ENCODE measurements at places on chromosomes 7 and 10.
A peak's percentile ranks its signal among the peaks of the same experiment; 100 is the strongest.

DNA sequence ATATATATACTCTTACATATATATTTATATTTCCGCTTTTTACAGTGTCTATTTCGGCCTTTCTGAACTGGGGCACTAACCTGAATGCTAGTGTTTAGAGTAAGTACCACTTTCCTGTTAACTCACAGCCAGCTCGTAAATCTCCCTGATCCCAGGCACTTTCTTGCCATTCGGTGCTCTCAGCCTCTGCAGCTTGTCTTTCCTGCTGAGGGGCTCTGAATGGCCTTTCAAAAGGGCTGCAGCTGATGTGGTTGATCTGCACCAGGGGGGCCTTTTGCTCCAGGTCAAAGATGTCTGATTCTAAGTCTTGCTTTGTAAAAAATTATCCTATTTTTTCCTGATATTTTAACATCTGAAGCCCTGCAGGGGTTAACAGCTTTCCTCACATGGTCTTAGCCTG lies 25.5 kb upstream of the HPS1 start:
- DNase-seq, result no peak

GRCh38 chr10:24351961-24352360 lies 143.0 kb downstream of the KIAA1217 start:
- no peak for DNase-seq

DNA sequence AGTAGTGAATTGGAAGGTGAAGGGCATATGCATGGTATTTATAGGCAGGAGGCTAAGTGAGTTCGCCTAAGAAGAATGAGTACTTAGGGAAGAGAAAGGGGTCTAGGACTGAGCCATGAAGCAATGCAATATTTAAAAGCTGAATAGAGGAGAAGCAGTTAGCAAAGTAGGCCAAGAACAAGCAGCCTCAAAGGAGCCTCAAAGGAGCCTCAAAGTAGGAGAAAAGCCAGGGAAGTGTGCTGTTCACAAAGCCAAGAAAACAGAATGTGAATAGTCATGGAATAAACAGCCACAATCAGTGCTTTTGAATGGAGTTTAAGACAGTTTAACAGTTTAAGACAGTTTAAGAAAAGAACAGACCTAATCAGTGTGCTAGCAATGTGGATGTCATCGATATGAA lies 762.0 kb downstream of the SORCS1 start:
- no peak for DNase-seq

GRCh38 chr7:111958431-111958830 lies 247.8 kb downstream of the DOCK4 start:
- DNase-seq, result no peak

DNA sequence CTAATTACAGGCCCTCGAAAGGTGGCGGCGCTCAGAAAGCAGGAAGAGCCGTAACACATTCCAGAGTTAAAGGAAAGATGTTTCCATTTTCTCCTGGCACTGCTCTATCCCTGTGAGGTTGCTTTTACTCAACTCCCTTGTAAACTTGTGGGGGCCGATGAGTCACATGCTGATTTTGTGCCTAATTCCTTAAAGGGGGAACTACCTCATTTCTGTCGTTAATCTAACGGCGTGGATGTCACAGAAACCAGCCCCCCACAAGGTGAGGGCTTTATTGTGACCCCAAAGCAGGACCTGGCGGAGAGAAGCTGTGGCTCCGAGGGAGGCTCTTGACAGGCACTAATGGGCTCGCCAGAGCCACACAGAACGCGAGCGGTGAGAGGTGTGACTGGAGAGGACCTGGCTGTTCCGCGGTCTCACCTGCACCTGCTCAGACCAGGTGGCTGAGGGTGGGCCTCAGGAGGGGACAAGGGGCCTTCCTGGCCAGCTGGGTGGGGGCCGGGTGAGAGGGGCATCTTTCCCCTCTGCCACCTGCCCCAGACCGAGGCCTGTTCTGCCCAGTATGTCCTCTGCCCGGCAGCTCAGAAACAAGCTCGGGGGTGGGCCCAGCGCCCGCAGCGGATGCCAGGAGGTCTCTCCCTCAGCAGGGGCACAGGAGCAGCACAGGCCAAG lies 50.9 kb downstream of the CALML3 start:
- DNase-seq, result no peak

- no peak for DNase-seq
Observed at GRCh38 chr10:20166096-20166675, 350.0 kb downstream of the PLXDC2 start.

- DNase-seq, result no peak
Observed at GRCh38 chr10:132488231-132488821, 49.3 kb upstream of the INPP5A start.

GRCh38 chr10:86821388-86821999 lies 65.1 kb downstream of the BMPR1A start:
- no peak for DNase-seq

DNA sequence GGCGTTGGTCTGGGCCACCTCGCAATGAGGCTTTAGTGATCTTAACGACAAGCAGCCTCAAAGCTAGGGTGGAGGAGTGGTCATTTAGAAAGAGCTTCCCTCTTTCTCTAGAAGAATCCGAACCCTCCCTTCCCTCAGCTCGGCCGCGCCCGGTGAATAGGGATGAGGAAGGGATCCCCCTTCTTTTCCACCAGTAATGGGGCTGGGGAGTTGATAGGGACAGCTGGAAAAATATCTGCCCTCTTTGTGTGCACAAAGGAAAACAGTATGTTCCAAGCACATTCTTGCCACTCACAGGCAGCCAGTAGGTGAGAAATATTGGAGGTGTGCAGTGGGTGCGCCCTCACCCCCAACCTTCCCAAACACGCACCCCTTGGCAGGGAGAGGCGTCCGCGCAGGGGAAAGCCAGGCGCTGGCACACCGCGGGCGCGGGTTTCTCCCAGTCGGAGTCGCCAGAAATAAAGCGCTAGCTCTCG lies 6.5 kb downstream of the DLX5 start:
- no peak for DNase-seq

GRCh38 chr10:103192451-103193106 lies 493 bp downstream of the NT5C2 start:
- DNase-seq, result peak; percentile 29

DNA sequence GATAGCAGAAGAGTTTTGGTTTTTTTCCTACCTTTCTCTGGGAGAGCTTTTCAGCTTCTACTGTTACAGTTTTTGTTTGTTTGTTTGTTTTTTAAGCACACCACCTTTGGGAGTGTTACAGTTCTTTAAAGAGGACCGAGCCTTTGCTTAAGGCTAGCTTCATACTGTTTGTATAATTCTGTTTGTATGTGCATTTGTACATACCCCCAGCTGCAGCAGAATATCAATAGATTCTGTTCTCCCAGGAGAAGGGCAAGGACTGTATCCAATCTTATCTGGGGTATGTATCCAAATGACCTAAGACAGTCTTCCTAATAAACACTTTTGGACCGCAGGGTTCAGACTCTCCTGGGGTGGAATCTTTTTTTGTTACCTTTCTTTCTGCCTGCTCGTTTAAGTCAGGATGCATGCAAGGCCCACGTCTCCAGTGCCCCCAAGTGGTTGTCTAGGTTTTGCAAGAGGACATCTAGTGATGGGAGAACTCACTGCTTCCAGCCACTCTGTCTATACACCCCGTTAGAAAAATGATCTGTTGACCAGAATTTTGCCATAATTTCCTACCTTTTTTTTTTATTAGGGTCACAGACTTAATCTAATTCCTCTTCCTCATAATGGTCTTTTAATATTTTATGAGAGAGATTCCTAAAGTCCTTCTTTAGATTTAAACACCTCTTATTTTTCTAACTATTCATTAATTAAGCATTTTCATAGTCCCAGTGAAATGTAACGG lies 23.9 kb downstream of the NRF1 start:
- peak; percentile 29 for DNase-seq

- DNase-seq, result no peak
Observed at GRCh38 chr10:103582331-103583123, 89.0 kb downstream of the NEURL1 start.

DNA sequence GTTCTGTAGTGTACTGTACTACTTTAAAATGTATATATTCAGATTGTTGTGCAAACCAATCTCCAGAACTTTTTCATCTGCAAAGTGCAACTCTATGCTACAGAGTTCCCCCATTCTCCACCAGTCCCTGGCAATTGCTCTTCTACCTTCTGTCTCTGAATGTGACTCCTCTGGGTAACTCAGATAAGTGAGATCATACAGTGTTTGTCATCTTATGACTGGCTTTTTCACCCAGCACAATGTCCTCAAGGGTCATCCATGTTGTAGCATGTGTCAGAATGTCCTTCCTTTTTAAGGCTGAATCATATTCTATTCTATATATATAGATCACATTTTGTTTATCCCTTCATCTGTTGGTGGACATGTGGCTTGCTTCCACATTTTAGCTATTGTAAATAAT lies 10.8 kb downstream of the SLIT1 start:
- DNase-seq, result no peak

- no peak for DNase-seq
Observed at GRCh38 chr10:18619016-18619415, 32.4 kb downstream of the NSUN6 start.

DNA sequence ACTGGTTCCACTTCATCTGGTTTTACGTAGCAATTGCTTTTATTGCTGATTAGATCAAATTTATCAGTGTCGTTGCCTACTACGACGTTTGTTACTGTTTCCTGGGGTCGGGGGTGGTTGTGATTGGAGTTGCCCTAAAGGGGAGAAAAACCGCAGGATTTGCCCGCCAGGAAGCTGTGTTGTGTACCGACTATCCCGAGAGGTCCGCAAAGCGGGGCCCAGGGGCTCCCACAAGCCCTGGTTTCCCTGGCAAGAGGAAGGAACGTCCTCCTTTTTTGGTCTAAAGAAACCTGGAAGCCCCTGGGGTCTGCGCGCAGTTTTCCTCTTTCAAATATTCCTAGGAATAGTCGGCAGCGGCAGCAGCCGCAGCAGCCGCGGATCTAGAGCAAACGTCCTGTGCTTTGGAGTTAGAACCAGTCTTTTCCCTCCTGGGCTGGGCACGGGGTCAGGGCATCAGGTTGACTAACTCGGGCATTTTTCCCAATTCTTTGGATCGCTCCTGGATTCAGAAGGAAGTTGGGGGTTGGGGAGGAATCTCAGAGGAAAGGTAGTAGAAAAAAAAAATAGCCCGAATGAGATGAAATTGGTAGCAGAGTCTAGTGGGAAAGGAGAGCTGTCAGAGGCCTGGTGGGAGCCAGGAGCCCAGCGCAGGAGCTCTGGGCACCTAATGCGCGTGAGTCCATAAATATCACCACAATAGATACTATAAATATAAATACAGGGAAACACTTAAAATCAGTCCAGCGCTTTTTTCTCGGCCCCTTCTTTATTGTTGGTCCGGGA lies 4.6 kb downstream of the VAX1 start:
- no peak for DNase-seq

GRCh38 chr7:66163186-66163610 lies 41.9 kb upstream of the TPST1 start:
- no peak for DNase-seq

DNA sequence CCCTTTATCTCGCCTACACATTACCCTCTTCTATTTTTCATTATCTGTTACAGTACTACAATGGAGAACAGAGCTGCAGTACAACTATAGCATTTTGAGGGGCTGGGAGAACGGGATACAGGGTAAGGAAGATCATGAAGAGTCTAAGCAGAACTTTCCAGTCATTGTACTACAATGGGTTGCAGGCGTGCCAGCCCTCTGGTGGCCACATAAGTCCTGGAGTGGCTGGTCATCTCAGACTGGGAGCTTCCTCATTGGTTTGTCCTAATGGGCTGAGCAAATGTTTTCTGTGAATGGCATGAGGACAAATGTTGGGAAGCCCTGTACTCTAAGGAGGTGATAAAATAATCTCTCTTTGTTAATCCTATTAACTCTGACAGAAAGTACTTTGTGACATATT lies 33.0 kb downstream of the TMEM106B start:
- no peak for DNase-seq

DNA sequence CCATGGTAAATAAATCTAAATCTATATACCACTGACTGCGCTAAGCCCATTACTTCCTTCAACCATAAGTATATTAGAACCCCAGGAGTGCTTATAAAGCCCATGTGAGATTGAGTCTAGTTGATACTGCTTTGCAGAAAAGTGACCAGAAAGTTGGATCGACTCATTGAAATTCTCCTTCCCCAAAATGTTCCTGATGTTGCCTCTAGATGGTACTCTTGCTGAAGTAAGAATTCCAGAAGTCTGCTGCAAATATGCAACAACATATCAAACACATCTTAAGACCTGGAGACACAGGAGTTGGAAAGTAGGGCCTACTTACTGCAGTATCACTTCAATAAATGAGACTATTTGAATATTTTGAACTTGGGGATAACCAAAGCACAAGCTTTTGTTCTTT lies 550.8 kb downstream of the IPMK start:
- no peak for DNase-seq

DNA sequence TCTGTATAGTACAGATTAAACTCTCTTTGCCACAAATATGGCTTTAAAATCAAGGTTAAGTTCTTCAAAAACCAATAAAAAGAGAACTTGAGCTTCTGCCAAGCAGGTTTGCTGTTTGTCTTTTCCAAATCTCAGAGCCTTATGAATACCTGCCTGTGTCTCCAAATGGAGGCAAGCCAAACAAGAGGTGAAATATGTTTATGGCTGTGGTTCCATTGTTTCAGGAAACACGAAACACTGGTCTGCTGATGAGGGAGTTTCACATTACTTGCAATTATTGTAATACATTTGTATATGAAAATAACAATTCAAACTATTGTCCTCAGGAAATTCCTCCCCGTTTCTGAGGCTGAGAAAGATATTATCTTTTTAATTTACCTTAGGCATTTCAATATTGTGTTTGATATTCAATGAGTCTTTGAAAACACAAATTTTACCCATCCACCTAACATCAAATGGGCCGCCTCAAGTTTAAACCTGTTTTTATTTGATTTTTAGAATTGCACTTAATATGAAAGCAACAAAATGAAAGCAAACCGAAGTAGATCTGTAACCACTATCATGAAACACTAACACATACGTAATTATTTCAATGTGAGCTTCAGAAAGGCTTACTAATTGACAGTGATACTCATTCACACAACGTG lies 359.3 kb downstream of the HGF start:
- no peak for DNase-seq

DNA sequence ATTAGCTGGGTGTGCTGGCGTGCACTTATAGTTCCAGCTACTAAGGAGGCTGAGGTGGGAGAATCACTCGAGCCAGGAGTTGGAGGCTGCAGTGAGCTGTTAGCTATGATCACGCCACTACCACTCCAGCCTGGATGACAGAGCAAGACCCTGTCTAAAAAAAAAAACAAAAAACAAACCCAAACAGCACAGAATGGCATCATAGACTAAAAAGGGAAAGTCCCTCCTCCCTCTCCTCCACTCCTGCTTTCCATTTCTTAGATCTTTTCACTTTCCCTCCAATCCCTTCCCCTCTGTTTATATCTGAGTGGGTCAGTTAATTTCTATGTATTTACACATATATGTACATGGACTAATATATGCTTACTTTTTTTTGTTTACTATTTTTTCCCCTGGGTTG lies 10.4 kb upstream of the PIP4K2A start:
- DNase-seq, result no peak

- DNase-seq, result no peak
Observed at GRCh38 chr10:110548002-110548401, 19.5 kb upstream of the SMC3 start.

GRCh38 chr7:105782391-105783042 lies 93.9 kb downstream of the ATXN7L1 start:
- no peak for DNase-seq

Data from stimulated activated CD8-positive, alpha-beta memory T cell treated with anti-CD3 and anti-CD28 coated beads, Interleukin-4, amount 100 ng/mL, for 4 hours (primary cell).